ENCODE measurements at places on chromosomes 7 and 10.

- no peak for DNase-seq
These were observed 53.6 kb upstream of the PRR15 start for GRCh38 chr7:29510028-29510427.

- DNase-seq: no peak
These were observed 170.4 kb downstream of the WNT2 start for GRCh38 chr7:117152213-117153007.

GRCh38 chr7:107506674-107507339 is 37.0 kb downstream of the GPR22 start:
- DNase-seq: no peak

DNA sequence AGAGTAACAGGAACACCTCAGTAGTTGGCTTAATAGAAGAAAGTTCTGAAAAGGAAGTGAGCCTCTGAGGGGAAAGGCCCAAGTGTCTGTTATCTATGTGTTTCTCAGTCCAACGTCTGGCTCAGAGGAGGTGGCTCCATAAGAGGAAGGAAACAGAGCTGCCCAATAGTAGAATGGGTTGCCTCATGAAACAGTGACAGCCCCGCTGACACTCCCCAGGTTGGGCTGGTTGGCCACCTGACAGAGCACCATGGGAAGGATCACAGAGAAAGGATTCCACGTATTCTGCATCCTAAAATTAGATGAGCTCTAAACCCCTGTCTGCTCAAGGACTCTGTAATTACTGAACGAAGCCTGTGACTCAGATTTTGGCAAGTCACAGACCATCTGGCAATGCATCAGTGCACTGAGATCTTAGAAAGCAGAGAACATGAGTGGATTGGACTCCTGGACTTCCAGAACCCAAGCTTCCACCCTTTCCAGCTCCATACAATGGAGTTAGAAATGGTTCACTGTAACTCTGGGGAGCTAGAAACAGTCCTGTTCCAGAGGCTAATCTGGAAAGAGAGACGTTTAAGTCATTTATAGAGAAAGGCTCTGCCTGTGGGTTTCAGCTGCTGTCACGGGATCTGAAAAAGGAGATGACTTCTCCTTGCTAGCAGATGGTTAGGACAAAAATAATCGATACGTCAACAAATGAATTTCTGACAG is 2.9 kb downstream of the PKD2L1 start:
- no peak for DNase-seq

- no peak for DNase-seq
These were observed 220.6 kb downstream of the FAM107B start for GRCh38 chr10:14554091-14554490.

- DNase-seq: no peak
These were observed 481.6 kb downstream of the PARD3 start for GRCh38 chr10:34333513-34333912.

DNA sequence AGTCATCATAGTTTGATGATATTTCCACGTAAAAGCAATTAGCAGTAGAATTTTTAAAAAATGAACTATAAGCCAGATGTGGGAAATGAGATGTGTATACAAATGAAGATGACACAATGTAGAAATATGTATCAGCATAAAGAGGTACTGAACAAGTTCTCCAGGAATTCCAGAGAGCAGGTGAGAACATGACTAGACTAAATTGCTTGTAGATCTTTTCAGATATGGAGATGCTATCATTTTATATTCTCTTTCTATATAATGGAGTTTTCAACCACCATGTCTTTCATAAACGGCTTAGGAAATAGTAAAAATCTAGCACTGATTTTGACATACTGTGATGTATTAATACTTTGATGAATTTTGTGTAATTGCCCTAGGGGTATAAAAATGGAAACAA is 130.9 kb downstream of the SEMA3D start:
- no peak for DNase-seq

DNA sequence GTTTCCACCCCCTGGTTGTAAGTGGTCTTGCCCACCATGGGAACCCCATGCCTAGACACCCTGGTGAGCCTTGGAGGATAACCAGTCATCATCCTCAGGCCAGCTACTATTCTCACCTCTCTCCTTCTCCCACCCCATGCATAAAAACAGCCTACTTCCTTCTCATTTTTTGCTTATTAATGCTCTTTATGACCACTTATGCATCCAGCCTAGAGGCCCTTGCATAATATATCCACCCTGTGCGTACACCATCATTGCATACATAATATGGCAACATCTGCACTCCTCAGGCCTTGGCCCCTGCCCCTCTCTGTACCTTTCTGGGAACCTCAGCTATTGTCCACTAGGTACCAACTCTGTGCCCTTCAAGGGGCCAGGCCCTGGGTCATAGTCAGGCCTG is 91.0 kb downstream of the CDH23 start:
- no peak for DNase-seq

DNA sequence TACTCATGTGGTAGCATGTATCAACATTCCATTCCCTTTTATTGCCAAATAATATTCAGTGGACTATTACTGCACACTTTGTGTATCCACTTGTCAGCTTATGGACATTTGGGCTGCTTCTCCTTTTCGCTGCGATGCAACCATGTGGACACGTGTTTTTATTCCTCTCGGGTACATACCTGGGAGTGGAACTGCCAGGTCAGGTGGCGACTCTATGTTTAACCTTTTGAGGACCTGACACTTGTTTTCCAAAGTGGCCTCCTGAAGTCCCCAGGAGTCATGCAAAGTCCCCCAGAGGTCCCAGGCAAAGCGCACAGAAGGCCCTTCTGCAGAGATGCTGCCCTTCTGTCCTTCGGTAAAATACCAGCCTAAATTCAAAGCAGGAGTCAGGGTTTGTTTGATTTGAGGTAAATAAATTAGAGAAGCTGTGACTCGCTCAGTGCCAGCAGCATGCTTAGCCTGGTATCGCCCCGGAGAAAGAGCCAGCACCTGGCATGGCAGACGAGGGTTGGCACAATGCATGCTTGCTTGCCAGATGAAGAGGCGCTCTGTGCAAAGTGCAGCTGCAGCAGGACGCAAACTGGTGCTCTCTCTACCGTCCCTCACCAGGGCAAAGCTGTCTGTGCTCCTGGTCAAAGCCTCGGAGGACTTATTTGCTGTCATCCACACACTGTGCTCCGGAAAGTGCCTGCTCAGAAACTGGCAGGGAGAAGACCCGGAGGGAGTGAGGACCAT is 37.8 kb downstream of the HIPK2 start:
- DNase-seq: no peak

DNA sequence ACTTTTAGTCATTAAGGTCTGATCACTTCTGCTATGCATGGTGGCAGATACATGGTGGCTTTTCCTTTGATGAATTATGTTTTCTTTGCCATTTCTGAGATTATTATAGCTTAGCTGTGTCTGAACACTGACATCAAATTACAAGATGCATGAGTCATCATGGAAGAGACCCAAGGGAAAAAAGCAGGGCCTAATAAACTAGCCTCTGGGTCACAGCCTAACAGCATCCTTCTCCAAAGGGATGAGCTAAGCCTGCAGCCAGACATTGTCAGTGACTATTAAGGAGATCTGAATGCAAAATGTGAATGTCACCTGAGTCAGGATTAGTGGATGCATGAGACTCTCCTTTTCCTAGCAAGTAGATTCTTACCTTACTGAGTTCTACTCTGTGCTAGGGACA is 19.1 kb upstream of the OGDHL start:
- no peak for DNase-seq

DNA sequence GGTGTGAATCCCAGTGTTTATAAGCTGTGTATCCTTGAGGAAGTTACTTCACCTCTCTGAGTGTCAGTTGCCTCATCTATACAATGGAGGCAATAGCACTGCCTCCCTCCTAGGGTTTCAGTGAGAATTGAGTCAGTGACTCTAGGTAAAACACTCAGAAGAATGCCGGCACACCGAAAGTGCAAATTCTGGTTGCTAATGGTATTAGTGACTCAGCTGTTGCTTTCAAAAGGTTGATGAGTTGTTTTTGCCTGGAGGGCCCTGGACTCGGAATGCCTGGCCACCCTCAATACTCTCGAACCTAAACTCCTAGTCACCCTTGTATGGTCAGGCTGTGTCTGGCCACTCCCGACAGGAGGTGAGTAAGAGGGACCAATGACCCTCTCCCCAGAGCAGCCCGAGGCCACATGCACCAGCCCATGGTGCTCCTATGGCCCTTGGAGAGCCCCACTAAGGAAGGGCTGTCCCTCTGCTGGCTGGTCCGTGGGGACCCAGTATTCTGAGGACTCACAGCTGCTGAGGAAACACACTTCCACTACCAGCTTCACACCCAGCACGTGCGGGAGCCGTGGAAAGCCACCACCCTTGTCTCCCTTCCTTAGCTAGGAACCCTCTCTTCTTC is 60.2 kb downstream of the CALML3 start:
- DNase-seq: peak; percentile 67

GRCh38 chr7:158016180-158017097 is 571.2 kb downstream of the PTPRN2 start:
- DNase-seq: no peak

DNA sequence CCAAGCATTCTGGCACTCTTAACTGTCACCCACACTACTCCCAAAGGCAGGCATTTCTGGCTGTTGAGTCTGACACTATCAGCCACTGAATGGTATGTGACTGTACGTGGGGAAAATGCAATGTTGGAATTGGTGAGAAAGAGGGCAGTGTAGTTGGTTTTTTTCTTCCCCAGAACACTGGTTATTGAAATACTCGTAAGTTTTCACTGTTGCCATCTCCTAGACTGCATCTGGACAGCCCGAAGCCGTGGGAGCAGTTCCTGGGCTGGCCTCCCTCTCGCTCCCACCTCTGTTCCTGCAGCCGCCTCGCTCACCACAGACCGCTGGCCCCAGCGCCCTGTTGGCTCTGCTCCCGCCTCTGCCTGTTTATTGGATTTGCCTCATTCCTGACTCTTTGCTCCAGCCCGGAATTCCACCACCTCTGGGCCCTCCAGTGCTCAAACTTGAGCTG is 5.7 kb downstream of the PLCE1 start:
- no peak for DNase-seq

DNA sequence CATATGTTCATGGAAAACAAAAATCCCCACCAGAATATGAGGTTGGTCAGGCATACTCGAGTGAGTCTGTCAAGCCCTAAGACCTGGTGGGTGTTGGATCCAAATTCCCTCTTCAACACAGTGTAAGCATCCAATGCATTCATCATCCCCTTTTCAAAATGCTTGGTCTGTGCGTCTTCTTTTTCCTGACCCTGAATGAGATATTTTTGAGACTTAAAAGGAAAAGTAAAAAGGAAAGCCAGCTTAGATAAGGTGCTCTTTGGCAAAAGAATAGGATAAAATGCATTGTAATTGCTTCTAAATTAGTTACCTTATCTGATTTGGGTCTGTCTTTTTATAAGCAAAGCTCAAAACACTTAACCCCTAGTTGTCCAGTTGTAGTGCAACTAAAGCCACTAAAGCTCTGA is 331.5 kb downstream of the PTEN start:
- DNase-seq: no peak

DNA sequence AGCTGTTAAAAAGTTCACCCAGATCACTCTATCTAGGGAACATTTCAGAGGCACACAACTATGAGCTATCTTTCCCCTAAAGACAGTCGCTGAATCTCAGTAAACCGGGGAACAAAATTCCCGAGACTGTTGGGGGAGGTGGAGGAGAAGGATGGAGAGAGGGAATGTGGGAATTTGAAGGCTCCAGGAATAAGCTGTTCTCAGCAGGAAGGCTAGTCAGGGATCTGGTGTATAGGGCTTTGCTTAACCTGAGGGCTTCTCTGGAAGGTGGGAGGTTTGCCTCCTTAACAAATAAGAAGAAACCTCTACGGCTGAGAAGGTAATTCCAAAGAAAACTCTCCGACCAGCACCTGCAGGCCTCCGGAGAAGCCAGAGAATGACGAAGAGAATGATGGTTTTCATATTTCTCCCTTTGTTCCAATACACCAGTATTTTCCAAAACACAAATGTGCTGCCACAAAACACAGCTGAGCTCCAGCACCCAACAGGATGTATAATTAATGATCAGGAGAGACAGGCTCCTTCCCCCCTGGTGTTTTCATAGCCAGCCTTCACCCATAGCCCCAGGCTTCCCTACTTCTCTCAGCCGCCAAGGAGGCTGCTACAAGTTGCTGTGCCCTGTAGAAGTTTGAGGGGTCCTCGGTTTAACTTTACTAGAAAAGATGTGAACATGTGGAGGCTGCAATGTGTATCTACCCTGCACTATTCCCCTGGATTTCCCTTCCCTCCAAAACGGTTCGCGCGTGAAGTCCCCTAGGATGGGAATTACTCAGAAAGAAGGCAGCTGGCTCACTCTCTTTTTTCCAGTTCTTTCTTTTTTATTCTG is 2.0 kb downstream of the KCNMA1 start:
- no peak for DNase-seq

GRCh38 chr7:106736508-106737201 is 75.7 kb upstream of the CCDC71L start:
- peak; percentile 32 for DNase-seq

GRCh38 chr10:11822026-11822756 is 965 bp upstream of the PROSER2 start:
- DNase-seq: no peak

DNA sequence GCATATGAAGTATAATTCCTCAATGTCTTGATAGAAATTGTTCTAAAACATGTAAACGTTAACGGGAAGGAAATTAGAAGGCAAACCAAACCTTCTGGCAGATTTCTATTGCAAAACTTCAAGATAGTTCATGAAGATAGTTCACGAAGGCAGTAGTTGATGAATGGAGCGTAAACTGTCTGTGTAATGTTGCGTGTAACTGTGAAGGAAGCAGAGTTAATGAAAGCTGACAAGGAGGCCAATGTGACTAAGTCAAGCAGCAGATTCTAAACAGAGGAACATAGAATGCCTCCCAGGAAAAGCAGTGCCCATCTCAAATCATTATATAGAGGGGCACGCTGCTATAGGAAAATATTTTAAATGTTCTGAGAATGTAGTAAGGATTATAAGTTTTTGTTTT is 659.7 kb upstream of the IGFBP3 start:
- DNase-seq: no peak

DNA sequence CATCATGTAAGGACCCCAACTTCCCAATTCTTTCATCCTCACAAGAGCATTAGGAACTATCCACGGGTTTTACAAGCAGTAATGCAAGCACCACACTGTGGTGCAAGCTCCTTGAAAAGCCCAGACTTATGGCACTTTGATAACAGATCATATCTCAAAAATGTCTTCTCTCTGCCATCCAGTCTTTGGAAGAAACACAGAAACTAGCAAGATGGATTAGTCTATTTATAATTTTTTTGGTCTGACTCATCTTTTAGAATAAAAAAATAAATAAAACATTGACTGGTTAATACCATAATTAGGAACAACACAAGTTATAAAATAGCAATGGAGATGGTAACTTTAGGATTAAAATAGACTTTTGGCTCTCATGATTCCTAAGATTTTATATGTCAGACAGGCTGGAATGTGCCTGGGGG is 49.0 kb upstream of the CALD1 start:
- no peak for DNase-seq

DNA sequence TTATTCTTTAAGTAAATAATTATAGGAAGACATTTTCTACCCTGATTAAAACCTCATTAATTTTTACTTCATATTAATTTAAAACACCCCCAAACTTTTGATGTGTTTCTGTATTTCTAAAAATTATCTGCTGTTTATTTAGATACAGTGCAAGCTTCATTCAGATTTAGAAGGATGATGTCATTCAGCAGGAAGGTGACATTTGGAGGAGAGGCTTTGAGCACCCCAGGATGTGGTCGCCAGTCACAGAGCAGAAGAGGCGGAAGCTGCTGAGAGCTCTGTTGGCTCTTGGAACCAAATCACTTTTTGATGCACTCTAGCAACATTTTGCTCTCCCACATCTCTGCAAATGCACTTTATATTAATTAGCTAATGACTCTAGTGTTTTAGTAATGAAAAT is 233.9 kb upstream of the CACNA2D1 start:
- DNase-seq: no peak

- no peak for DNase-seq
These were observed 89.9 kb downstream of the ADCY1 start for GRCh38 chr7:45663965-45664633.

- DNase-seq: no peak
These were observed 4.0 kb upstream of the BRAF start for GRCh38 chr7:140928491-140929309.

Measured in A549 (cell line).